ENCODE measurements at places on chromosomes 2 and 18. TPM values are rescaled to one million over a fixed set of nuclear protein-coding genes. Genes with fewer than 3 reads are reported as not detected.
A peak's percentile ranks its signal among the peaks of the same experiment; 100 is the strongest.

The GALNT3 gene
- total RNA-seq = 0.19 TPM

The KIAA2012 gene
- not detected for total RNA-seq

The TRIM43 gene
- not detected for total RNA-seq

The LIMS2 gene
- 237 TPM for total RNA-seq

The PXDN gene
- 15.6 TPM for total RNA-seq

The CFC1 gene
- not detected for total RNA-seq

The SLC16A14 gene
- 3.0 TPM for total RNA-seq

The DNAJC5G gene
- total RNA-seq = 2.3 TPM

The DSG1 gene
- total RNA-seq = 0.89 TPM

The REEP1 gene
- total RNA-seq = 21.5 TPM

The DSG4 gene
- total RNA-seq = not detected

The PMAIP1 gene
- not detected for total RNA-seq

The AMER3 gene
- total RNA-seq = not detected

The DNMT3A gene
- 20.2 TPM for total RNA-seq

The TMEM198 gene
- 2.6 TPM for total RNA-seq

DNA sequence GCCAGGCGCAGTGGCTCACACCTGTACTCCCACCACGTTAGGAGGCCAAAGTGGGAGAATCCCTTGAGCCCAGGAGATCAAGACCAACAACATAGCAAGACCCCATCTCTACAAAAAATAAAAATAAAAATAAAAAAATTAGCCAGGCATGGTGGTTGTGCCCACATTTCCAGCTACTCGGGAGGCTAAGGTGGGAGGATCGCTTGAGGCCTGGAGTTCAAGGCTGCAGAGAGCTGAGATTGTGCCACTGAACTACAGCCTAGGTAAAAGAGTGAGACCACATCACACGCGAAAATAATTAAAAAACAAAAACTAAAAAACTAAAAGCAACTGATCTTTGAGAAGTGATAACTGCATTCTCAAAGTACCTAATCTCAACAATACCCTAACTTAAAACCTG lies 1.8 kb downstream of the C2orf76 start:
- DNase-seq = no peak

DNA sequence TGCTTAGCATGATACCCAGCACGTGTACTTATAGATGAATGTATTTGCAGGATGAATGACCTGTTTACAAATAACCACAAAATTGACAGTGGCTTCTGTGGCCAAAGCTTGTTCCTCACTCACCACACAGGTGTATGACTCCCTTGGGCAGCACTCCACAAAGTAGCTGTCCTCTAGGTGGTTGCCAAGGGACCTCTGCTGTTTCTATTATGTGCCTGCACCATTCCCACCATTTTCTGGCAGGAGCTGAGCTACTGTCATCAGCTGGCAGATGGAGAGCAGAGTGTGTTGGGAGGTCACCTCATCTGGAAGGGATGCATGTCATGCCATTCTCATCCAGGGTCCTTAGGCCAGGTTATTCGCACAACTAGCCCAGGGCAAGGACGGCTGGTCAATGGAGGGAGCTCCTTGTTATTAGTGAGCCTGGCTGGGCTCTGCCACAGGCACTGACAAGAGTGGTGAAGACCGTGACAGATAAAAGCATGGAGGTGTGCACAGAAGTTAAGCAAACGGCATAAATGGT lies 37.1 kb upstream of the TRIB2 start:
- no peak for DNase-seq

DNA sequence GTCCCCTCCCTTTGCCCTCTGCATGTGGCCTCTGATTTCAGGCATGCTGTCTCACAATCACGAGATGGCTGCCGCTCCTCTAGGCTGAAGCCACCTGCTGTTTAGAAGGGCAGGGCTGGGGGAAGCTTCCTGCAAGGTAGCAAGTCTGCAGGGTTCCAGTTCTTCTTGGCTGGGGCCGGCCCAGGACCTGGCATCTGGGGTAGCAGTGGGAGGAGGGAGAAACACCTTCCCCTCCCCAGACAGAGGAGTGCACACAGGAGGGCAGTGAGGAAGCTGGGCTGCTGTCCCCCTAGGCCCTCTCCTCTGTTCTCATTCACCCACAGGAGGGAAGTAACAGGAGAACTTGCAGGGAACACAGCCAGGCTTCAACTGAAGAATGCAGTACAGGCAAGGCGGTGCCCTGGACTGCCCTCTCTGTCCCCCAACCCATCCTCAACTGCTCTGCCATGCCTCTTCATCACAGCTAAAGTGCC lies 345.9 kb upstream of the HS6ST1 start:
- no peak for DNase-seq

DNA sequence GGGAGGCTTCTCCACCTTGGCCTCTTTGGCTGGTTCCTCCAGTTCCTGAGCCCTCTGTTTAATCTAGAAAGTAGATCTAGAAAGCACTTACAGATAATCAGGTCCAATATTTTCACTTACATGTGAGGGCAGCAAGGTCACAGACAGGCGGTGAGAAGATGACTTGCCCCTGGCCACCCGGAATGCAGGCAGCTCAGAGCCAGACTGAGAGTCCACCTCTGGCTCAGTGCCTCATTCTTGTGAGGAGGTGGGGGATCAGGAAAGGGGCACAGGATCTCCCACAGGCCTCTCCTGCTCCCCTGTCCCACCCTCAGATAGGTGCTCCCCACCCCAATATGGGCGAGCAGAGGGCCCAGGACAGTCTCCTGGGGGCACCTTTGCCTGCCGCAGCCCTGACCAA lies 5.8 kb downstream of the WNT6 start:
- DNase-seq = no peak

DNA sequence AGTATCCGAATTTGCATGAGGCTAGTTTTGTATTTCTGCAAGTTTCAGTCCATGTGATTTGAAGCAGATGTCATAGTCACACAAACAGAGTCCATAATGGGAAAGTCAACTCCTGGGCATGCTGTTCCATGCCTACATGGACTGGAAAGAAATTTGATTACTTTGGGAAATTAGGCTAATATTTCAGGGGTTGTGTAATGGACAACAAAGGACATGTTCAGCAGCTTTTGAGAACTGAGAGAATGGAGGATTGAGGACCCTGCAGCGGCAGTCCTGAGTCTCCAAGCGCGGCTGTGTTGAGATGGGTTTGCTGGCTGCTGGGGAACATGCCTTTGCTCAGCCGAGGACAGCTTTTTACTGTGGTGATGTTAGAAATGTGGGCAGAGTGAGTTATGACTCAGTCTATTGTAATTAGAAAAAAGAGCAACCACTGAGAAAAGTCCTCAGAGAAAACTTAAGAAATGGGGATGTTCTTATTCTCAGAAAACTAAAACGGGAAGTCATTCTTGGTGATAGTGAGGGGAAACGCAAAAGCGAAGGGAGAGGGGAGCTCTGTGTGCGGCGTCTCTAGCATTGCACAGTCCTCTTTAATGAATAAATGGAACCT lies 149.2 kb downstream of the FAM210A start:
- DNase-seq = no peak

DNA sequence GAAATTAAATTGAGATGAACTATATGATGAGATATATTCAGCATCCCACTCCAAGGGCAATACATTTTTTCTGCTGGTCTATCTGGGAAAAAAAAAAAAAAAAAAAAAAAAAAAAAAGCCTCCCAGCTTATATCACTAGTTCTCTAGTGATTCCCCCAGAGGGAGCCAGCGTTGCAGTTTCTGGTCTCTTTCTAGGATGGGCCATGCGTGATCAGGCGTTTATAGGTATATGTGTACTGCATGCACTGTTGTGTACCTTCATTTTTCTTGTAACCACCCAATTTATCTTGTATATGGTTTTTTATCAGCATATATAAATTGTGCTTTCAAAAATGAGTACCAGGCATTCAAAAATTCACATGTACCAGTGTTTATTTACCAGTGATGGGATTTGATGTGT lies 35.1 kb downstream of the DCDC2C start:
- no peak for DNase-seq

GRCh38 chr2:45741161-45741850 lies 89.8 kb downstream of the PRKCE start:
- DNase-seq = peak; percentile 70

GRCh38 chr2:881204-881918 lies 69.3 kb upstream of the SNTG2 start:
- no peak for DNase-seq

- no peak for DNase-seq
Observed at GRCh38 chr18:49854681-49855080, 41.3 kb upstream of the ACAA2 start.

GRCh38 chr2:201580486-201580885 lies 62.8 kb downstream of the TMEM237 start:
- DNase-seq = no peak

GRCh38 chr2:70895249-70895648 lies 40.5 kb upstream of the ATP6V1B1 start:
- no peak for DNase-seq

DNA sequence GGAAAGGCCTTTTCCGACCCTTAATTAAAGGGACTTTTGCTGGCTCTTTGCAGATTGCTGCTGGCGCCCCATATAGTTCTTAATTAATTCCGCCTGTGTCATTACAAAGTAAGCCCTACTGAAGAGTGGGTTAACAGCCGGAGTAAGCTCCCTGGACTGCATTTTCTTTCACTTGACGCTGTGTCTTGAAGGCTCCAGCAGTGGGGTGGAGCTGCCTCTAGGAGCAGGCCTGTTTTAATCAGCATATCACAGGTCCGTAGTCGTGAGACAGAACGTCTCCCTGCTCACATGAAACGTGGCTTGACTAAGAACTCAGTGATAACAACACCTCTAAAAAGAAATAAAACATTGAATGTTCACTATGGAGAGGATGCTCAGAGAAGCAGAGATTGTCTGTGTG lies 329.9 kb upstream of the RAB12 start:
- no peak for DNase-seq

All from Right ventricle myocardium superior (tissue), 1 donor.